Right renal pelvis (tissue), 4 donors: ENCODE measurements at places on chromosomes 5 and 9.

GRCh38 chr5:113176196-113176595 is 199.6 kb downstream of the DCP2 start:
- no peak for DNase-seq

GRCh38 chr5:91194824-91195381 is 188.2 kb downstream of the ARRDC3 start:
- no peak for DNase-seq

DNA sequence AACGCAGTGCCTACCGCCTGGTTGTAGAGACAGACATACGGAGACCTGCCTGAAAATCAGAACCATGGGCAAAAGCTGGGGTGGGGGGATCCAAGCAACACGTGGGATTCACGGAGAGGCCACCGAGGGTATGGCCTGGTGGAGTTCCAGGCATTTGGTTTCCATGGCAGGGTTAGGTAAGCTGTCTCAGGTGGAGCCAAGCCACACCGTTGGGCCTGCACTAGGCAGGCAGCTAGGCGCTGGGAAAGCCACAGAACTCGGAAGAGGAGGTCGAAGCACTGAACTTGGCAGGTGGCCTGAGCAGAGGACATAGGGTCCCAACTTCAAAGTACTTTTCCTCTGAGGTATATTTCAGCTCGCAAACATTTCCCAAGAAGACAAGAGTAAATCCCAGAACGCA is 111.6 kb downstream of the ISL1 start:
- DNase-seq, result no peak

DNA sequence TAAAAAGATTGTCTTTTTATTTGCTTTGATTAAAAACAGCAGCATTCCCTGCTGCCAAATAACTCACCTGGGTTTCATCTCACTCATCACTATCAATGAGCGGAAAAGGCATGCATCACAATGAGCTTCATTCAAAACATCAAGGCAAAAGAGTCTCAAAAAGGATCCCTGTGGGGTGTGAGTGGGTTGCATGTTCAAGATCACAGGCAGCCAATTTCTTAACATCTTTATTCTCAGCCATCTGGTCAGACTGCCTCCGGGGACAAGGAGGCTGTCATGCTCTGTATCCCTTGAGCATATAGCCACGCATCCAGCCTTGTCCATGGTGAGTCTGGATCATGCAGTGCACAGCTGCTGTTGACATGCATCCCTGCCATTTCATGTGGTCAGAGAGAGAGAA is 117.1 kb downstream of the ICE1 start:
- DNase-seq, result no peak

GRCh38 chr5:133083901-133084300 is 32.1 kb downstream of the HSPA4 start:
- DNase-seq, result no peak

- no peak for DNase-seq
Observed at GRCh38 chr9:6702707-6703106, 55.1 kb upstream of the KDM4C start.

GRCh38 chr9:128724744-128725211 is 851 bp upstream of the ZDHHC12 start:
- no peak for DNase-seq

DNA sequence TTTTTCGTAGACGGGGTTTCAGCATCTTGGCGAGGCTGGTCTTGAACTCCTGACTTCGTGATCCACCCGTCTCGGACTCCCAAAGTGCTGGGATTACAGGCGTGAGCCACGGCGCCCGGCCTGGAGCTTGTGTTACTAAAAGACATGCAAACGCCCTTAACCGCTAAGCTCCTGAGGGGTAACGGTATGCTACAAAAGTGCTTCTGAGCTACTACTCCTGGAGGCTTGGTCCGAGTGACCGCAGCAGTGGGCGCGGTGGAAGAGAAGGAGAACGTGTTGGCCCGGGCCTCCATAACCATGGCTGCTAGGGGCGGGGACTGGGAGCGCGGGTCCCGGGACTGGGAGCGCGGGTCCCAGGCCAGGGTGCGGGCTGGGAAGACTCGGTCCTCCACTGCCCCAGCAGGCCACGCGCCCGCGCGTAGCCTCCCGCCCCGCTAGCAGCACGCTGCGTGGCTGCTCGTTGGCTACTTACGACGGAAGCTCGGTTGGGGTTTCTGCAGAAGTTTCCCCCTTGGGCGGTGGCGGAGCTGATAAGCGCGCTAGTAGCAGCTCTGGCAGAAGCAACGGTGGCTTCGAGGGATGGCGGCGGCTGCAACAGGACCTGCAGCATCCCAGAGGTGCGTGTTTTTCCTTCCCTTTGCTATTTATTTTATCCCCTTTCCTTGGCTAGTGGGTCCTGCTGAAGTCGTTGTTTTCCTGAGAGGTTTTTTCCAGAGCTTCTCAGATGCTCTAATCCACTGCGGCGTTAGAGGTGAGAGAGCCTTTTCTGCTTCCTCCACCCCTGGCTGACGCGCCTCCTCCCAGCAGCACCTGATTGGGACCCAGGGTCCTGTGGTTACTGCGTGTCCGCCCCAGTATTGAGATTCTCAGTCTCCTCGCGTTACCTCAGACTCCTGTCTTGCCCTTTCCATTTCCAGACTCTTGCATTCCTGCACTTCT is 69.2 kb upstream of the CCDC180 start:
- peak; percentile 76 for DNase-seq

DNA sequence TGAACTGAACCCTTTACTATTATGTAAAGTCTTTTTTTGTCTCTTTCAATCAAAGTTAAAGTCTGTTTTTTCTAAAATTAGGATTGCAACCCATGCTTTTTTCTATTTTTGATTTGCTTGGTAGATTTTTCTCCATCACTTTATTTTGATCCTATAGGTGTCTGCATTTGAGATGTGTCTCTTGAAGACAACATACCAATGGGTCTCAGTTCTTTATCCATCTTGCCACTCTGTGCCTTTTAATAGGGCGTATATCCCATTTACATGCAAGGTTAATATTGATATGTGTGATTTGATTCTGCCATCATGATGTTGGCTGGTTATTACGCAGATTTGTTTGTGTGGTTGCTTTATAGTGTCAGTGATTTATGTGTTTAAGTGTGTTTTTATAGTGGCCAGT is 436.0 kb upstream of the SEMA6A start:
- DNase-seq, result no peak

DNA sequence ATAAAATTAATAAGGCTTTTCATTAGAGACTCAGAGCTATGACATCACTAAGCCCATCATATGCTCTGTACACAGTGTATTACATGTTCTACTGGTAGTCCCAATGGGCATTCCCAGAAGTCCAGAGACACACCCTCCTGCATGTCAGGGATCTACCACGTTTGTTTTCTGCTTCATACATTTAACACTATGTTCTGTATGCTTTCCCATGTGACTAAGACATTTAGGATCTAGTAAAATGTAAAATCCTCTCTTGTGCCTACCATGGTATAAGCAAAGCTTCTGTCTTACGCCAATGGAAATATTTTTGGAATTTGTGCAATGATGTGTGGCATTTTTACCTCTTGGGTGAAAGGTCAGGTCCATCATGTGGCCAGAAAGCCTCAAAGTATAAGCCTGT is 192.4 kb downstream of the ADAMTSL1 start:
- DNase-seq, result no peak
